CD4-positive, alpha-beta T cell treated with Interleukin-6 for 4 hours (primary cell): ENCODE measurements at places on chromosomes 1 and 21.

DNA sequence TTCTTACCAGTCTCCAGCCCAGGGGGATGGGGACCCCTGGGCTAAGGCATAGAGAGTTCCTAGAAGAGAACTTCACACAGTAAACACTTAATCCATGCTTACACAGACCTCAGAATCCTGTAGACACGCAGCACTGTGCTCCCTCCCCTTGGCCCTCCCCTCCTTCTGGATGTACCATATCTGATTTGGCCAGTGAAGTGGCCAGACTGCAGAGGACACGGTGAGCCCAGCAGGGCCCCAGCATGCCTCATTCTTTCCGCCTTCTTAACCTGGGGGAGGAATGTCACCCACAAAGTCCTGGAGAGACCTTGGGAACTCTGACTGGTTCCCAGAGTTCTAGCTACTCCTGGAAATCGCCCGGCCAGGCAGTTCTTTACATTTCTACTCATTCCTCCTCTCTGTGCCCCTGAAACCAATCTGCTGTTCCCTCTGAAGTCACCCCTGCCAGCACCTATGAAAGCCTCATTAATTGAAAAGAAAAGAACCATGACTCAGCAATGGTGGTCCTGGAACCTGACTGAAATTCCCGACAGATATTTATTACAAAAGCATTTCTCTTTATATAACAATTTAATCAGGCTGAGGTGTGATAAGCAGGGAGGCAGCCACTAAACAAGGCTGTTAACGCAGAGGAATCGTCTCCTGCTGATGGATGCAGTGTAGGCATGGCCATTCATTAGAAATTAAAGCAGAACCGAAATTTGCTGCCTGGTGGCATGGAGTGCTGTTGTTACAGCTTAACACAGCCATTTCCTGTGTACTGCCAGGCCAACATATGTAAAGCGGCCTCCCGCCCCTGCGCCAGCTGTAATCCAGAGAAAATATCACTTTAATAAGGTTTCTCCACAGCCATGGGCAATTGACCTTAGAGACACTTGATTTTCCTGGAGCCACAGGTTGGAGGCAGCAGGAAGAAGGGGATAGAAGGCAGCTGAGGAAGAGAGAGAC lies 74.6 kb upstream of the KCND3 start:
- no peak for DNase-seq

GRCh38 chr1:209659909-209660308 lies 7.7 kb upstream of the LAMB3 start:
- DNase-seq, result no peak

- no peak for DNase-seq
Measured at GRCh38 chr1:154843636-154844296, 26.3 kb downstream of the KCNN3 start.

GRCh38 chr21:37087188-37087587 lies 14.1 kb downstream of the TTC3 start:
- no peak for DNase-seq

GRCh38 chr1:222792744-222793143 lies 22.1 kb upstream of the DISP1 start:
- DNase-seq, result no peak
